ENCODE measurements at places on chromosomes 7 and 10. TPM values are rescaled to one million over a fixed set of nuclear protein-coding genes. Genes with fewer than 3 reads are reported as not detected.

- no peak for DNase-seq
- no peak overlapping the region for H3K4me3 ChIP-seq
Measured at GRCh38 chr10:6328699-6329423, 126.1 kb downstream of the PFKFB3 start.

GRCh38 chr10:95920798-95921426, 13.1 kb downstream of the CC2D2B start:
- H3K27ac ChIP-seq = no peak overlapping the region
- no peak for DNase-seq
- no peak overlapping the region for H3K4me3 ChIP-seq
- no peaks in the 10 kb centered on the region for H3K4me1 ChIP-seq

DNA sequence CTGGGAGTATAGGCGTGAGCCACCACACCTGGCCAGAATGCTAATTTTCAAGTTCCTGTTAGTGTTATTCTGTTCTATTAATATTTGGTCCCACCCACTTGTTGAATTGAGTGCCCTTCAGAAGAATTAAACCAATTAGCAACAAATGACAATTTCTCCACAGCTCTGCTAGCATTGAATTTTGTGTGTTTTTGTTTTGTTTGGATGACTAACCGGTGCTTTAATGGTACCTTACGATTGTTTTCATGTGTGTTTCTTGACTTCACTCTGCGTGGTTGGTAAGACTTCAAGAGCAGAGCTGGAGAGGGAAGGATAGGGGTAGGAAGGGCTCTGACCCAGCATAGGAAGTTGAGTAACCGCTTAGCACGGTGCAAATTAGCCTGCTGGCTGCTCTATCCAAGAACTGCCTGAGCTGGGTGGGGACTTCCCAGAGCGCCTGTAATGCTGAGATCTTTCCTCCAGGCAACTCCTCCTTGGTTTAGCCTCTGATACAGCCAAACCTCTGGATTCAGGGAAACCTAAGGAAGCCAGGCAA, 4.6 kb downstream of the ARPC1B start:
- DNase-seq = no peak
- H3K36me3 ChIP-seq = no peaks in the 10 kb centered on the region
- no peak overlapping the region for H3K4me3 ChIP-seq
- H3K4me1 ChIP-seq = no peaks in the 10 kb centered on the region
- no peak overlapping the region for H3K27ac ChIP-seq
- H3K27me3 ChIP-seq = peaks cover 3% of the 10 kb centered on the region

DNA sequence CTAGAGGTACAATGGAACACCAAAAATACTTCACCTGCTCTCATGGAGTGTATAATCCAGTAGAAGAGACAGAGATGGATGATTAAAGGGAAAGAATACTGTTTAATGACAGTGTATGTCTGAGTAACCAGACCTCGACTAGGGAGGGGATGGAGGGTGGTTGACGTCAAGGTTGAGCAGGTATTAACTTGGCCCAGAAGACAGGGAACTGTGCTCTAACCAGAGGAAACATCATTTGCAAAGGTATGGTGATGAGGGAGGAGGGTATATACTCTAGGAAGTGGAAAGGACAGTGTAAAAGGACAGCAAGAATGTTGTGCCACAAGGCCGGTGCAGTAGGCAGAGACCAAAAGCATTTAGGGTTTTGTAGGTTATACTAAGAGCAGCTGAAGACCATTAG, 2.9 kb downstream of the MIOS start:
- no peak for DNase-seq
- H3K4me1 ChIP-seq = peaks cover 11% of the 10 kb centered on the region
- H3K4me3 ChIP-seq = peak overlapping the region; percentile 93
- H3K36me3 ChIP-seq = peaks cover 12% of the 10 kb centered on the region

GRCh38 chr7:45456747-45457524, 117.2 kb upstream of the ADCY1 start:
- no peak overlapping the region for H3K4me3 ChIP-seq
- H3K4me1 ChIP-seq = no peaks in the 10 kb centered on the region
- H3K36me3 ChIP-seq = no peaks in the 10 kb centered on the region
- no peak for DNase-seq
- peaks cover 3% of the 10 kb centered on the region for H3K27me3 ChIP-seq

DNA sequence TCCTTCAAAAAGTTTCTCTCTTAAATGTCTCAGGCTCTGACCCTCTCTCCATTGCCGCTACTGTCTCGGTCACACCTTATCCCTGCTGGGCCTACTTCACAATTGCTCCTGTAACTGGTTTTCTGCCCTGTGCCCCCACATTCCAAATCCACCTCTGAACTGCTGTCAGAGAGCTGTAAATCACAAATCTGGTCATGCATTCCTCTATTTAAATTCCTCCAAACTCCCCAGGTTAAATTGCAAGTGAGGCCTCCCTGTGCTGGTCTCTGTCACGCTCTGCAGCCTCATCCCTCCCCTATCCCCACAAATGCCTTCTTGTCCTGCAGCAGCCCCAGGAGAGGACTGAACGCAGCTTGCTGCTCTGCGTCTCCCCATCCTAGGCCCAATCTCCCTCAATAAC, 40.4 kb upstream of the CDCA7L start:
- no peaks in the 10 kb centered on the region for H3K4me1 ChIP-seq
- H3K4me3 ChIP-seq = no peak overlapping the region
- no peaks in the 10 kb centered on the region for H3K36me3 ChIP-seq
- H3K27me3 ChIP-seq = peaks cover 2% of the 10 kb centered on the region
- DNase-seq = no peak

- no peak overlapping the region for H3K4me3 ChIP-seq
- no peak for DNase-seq
- H3K36me3 ChIP-seq = no peaks in the 10 kb centered on the region
- no peaks in the 10 kb centered on the region for H3K4me1 ChIP-seq
Measured at GRCh38 chr7:119482671-119483070, 790.3 kb upstream of the KCND2 start.

GRCh38 chr7:53302496-53303246, 267.2 kb downstream of the POM121L12 start:
- no peaks in the 10 kb centered on the region for H3K36me3 ChIP-seq
- H3K4me1 ChIP-seq = peaks cover 1% of the 10 kb centered on the region
- no peak overlapping the region for H3K4me3 ChIP-seq
- no peak overlapping the region for H3K27ac ChIP-seq
- no peak for DNase-seq

GRCh38 chr7:121186746-121187145, 142.1 kb upstream of the WNT16 start:
- H3K4me1 ChIP-seq = no peaks in the 10 kb centered on the region
- H3K27ac ChIP-seq = no peak overlapping the region
- H3K27me3 ChIP-seq = peaks cover 2% of the 10 kb centered on the region
- no peaks in the 10 kb centered on the region for H3K36me3 ChIP-seq
- no peak overlapping the region for H3K4me3 ChIP-seq

GRCh38 chr10:8712656-8713055, 658.2 kb downstream of the GATA3 start:
- H3K36me3 ChIP-seq = no peaks in the 10 kb centered on the region
- no peaks in the 10 kb centered on the region for H3K27me3 ChIP-seq
- no peak overlapping the region for H3K4me3 ChIP-seq
- H3K4me1 ChIP-seq = no peaks in the 10 kb centered on the region
- H3K27ac ChIP-seq = no peak overlapping the region

GRCh38 chr10:70343312-70343711, 39.1 kb downstream of the LRRC20 start:
- DNase-seq = no peak
- H3K36me3 ChIP-seq = peaks cover 7% of the 10 kb centered on the region
- no peak overlapping the region for H3K27ac ChIP-seq

GRCh38 chr7:27661811-27662489, 733 bp downstream of the HIBADH start:
- peak overlapping the region; percentile 86 for H3K4me3 ChIP-seq
- no peaks in the 10 kb centered on the region for H3K27me3 ChIP-seq
- H3K4me1 ChIP-seq = peaks cover 2% of the 10 kb centered on the region

GRCh38 chr10:112722758-112723157, 227.3 kb upstream of the TCF7L2 start:
- no peaks in the 10 kb centered on the region for H3K27me3 ChIP-seq
- DNase-seq = no peak
- H3K4me1 ChIP-seq = peaks cover 7% of the 10 kb centered on the region
- no peak overlapping the region for H3K27ac ChIP-seq
- no peak overlapping the region for H3K4me3 ChIP-seq

- H3K27me3 ChIP-seq = no peaks in the 10 kb centered on the region
- no peak overlapping the region for H3K27ac ChIP-seq
- H3K4me1 ChIP-seq = peaks cover under 1% of the 10 kb centered on the region
- H3K36me3 ChIP-seq = no peaks in the 10 kb centered on the region
Measured at GRCh38 chr7:142880876-142881505, 4.6 kb downstream of the TRPV6 start.

- peaks cover 30% of the 10 kb centered on the region for H3K4me1 ChIP-seq
- no peak for DNase-seq
- peaks cover 8% of the 10 kb centered on the region for H3K27me3 ChIP-seq
- H3K4me3 ChIP-seq = no peak overlapping the region
Measured at GRCh38 chr10:45470098-45471012, 96.3 kb downstream of the ALOX5 start.

DNA sequence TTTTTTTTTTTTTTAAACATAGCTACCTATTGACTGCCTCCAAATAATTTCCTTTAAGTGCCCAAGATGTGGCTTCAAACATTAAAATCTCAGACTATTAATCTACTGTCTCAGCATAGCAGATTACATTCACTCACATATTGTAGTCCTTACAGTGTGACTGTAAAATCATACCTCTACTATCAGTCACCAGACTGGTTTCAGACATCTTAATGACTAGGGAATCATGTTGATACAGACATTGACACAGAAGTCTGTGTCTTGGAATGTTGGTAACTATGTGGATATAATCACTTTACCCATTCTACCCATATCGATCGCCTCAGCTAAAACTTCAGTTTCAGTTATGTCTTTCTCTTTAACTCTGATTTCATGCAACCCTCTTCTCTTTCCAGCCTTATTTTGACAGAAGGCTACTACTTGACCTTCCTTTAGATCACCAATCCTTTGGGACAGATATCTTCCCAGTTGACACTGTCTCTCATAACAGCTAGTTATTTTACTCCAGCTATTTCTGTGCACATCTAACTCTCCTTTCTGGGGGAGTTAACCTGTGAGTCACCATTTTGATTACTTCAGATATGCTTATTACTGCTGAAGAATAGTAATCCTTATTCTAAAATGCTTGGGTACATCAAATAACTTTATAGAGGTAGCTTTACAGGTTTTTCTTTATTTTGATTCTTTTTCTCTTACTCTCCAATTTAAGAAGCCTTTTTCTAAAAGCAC, 7.0 kb downstream of the TNKS2 start:
- H3K27ac ChIP-seq = no peak overlapping the region
- peaks cover 14% of the 10 kb centered on the region for H3K4me1 ChIP-seq
- no peak for DNase-seq
- no peaks in the 10 kb centered on the region for H3K36me3 ChIP-seq

- H3K4me3 ChIP-seq = no peak overlapping the region
- no peak for DNase-seq
- no peaks in the 10 kb centered on the region for H3K27me3 ChIP-seq
- no peak overlapping the region for H3K27ac ChIP-seq
- no peaks in the 10 kb centered on the region for H3K36me3 ChIP-seq
Measured at GRCh38 chr10:5356302-5356763, 8.4 kb upstream of the UCN3 start.

DNA sequence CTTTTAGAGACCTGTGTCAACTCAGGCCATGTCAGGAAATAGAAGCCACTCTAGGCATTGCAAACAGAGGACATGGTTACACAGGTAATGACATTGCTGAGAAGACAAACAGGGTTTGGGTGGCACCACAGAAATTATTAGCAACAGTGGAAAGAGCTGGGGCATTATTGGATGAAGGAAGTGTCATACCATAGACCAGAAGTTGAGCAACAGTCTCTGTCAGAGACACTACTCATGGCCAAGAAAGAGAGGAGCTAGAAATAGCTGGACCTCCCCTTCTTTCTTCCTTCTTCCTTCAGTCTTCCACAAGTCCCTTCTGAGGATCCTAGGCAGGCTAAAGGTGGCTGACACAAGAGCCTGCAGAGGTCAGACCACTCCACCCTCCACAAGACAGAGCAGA, 4.2 kb upstream of the LIPA start:
- peaks cover 3% of the 10 kb centered on the region for H3K4me1 ChIP-seq
- H3K27ac ChIP-seq = no peak overlapping the region
- DNase-seq = no peak
- peaks cover 5% of the 10 kb centered on the region for H3K36me3 ChIP-seq
- no peaks in the 10 kb centered on the region for H3K27me3 ChIP-seq

- H3K27me3 ChIP-seq = peaks cover 4% of the 10 kb centered on the region
- no peak for DNase-seq
- H3K4me3 ChIP-seq = no peak overlapping the region
- no peaks in the 10 kb centered on the region for H3K36me3 ChIP-seq
Measured at GRCh38 chr10:33901166-33901565, 566.7 kb upstream of the NRP1 start.

Gene A1CF
- not detected for total RNA-seq

Gene ELAPOR2
- total RNA-seq = 122 TPM

Gene CCDC146
- 3.7 TPM for total RNA-seq

Gene ASZ1
- total RNA-seq = not detected

Gene PIK3CG
- total RNA-seq = not detected

Gene CAV1
- 0.78 TPM for total RNA-seq

Gene MSANTD7
- 13.7 TPM for total RNA-seq

Gene BAMBI
- 5.8 TPM for total RNA-seq

Measured in glutamatergic neuron (in vitro differentiated cells).